ENCODE measurements at places on chromosomes 2 and 18.

- DNase-seq: no peak
Observed at GRCh38 chr2:86358957-86359356, 21.5 kb upstream of the REEP1 start.

DNA sequence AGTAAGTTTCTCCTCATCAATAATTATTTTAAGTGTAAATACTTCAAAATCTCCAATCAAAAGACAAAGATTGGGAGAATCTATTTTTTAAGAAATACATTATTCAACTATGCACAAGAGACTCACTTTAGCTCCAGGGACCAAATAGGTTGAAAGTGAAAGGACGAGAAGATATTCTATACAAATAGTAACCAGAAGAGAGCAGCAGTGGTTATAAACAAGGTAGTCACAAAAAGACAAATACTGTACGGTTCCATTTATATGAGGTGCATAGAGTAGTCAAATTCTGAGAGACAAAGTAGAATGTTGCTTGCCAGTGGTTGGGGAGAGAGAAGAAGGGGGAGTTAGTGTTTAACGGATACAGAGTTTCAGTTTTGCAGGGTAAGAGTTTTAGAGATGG lies 69.8 kb downstream of the POU3F3 start:
- DNase-seq: no peak

DNA sequence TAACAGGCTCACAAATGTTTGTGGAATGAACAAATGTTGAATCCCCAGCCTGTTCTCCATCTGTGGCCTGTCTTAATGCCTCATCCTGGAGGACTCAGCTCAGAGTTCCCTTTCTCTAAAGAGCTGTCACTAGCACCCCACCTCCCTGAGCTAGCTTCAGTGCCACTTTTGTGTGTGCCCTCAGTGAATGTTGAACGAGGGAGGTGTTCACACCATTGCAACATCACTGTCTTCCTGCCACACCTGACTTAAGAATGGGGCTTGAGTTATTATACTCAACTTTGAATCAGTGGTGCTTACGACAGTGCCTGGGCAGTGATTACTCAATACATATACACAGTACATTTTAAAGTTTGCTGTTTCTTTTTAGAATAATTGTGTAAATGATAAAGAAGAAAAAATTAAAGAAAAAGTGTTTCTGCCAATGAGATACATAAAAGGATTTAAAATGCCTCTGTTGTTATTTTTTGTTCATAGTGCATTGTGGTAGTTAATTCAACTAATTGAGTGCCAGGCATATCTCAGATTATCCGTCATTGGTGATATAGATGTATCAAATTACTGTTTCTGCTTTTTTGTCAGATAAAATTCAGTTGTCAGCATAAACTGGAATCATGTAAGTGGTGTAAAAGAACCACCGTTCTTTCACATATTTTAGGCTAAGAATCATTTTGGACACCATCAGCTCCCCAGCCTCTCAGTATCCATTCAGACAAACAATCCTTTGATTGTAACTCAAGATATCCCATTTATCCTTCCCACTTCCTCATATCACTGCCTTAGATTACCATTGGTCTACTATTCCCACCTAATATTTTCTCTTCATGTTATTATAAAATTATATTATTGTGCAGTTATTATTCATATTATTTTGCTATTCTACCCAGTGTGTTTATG lies 304.7 kb downstream of the PTPRM start:
- peak; percentile 62 for DNase-seq

- no peak for DNase-seq
Observed at GRCh38 chr2:134253804-134254203, at the start of gene MGAT5. Gene MGAT5 (plus strand): TSS chr2:134254072. CDS start chr2:134254404, 332 bp downstream.

DNA sequence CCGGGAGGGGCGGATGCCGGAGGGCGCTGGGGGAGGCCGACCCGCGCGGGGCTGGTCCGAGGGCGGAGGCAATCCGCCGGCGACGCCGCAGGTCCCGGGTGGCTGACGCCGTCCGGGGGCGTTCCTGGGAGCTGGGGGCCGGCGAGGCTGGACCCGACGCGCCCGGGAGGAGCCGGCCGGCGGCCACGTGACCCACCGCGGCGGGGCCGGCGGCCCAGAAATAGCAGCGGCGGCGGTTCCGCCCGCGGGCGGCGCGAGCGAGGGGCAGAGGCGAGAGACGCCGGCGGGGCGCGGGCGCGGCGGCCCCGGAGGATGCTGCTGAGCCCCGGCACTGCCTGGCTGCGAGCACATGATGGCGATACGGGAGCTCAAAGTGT lies at the start of gene RAB31:
Gene RAB31 (plus strand): TSS at position 245 of the 377 bp plus-strand sequence. CDS start 105 bp downstream, at position 350.
- DNase-seq: peak; percentile 85

GRCh38 chr2:224570328-224570993 lies 14.7 kb downstream of the CUL3 start:
- DNase-seq: peak; percentile 58

DNA sequence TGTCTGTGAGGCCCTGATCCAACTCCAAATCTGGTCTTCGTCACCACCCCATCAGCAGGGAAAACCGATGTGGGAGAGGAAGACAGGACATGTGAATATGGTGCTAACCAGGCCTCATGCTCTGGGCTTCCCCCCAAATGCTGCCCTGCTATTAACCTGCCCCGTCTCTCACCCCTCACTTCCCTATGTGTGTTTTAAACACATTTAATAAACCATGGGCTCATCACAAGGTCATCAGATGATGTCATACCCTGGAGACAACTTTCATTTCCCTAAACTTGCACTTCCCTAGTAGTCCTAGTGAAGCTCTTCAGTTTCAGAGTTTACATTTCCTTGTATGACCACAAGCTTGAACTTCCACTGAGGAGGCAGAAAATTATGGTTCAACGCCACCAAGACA lies 49.9 kb downstream of the CD8B2 start:
- no peak for DNase-seq

DNA sequence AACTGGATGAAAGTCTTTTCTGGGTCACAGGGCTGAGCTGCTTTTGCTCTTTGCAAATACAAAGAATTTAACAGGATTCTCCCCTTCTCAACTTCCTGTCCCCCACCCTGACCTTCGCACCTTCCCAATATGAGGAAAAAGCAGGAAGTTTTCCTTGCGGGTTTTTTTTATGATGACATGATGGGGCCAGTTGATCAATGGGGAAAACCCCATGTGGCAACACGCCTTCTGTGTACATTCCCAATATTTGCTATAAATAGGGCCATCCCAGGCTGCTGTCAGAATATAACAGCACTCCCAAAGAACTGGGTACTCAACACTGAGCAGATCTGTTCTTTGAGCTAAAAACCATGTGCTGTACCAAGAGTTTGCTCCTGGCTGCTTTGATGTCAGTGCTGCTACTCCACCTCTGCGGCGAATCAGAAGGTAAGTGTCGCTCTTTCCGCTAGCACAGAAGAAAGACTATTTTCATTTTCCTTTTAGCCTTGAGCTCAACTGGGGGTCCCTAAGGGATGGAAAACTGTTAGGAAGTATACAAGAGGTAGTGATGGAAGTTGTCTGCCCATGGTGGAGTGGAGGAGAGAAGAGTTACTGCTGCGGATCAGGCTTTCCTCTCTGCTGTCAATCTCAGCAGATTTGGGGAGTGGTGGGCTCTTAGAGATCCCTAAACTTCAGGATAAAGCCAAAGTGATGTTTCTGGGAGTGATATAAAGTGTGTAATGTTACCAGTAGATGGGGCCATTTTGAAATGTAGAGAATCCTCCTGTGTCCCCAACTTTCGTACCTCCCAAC lies at the start of gene CCL20:
Gene CCL20 (plus strand): TSS at position 281 of the 792 bp plus-strand sequence. CDS start 70 bp downstream, at position 351.
- no peak for DNase-seq

DNA sequence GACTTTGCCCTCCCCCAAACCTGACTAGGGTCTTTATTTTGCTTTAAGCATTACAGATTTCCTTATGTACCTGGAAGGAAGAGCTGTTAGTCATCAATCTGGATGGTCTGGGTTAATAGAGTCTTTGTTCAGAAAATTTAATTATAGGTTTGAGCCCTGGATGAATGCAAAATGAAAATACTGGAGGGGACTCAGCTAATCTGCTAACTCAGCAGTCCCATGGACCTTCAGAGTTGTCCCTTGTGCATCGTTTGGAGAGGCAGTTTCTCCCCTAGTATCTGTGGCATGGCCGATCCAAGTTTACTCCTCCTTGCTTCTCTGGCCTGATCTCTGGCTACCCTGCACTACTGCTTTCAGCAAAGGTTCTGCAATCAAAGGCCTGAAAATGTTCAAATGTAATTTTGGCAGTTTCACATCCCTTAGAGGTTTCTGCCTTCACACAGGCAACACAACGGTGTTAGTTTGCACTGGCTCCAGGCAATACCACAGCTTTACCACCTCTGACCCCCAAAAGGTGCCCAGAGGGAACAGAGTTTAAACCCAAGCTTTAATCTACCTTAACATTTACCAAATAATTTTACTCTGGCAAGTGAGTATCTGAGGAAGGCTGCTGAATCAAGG lies 134.3 kb downstream of the THADA start:
- DNase-seq: no peak

Measured in choroid plexus epithelial cell (primary cell).